ENCODE measurements at places on chromosomes 12 and 14.

DNA sequence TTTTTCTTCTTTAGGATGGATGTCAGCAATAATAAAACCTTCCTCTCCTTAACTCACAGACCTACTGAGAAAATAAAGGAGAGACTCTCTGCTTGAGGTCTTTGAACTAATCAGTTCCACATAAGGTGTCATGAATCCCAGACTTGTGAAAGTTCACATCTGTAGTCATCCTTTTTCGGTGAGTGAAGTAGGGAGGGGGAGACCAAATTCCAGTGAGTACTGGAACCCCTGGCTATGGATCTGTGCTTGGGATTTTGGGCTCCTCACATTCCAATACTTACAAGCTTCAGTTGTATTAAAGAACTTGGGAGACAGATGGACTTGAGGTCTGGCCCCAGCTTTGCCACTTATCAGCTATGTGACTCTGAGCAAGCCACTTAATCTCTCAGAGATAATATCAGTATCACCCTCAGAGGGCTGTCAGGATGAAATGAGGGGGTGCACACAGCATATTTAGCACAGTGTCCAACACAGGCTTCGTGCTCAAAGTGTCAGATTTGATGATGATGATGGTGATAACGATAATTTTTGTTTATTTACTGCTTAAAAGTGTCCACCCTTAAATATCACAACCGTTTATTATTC, 34.8 kb upstream of the APPL2 start:
- no peak for DNase-seq

- no peak for DNase-seq
Observed at GRCh38 chr14:72774894-72775620, 118.8 kb downstream of the DPF3 start.

DNA sequence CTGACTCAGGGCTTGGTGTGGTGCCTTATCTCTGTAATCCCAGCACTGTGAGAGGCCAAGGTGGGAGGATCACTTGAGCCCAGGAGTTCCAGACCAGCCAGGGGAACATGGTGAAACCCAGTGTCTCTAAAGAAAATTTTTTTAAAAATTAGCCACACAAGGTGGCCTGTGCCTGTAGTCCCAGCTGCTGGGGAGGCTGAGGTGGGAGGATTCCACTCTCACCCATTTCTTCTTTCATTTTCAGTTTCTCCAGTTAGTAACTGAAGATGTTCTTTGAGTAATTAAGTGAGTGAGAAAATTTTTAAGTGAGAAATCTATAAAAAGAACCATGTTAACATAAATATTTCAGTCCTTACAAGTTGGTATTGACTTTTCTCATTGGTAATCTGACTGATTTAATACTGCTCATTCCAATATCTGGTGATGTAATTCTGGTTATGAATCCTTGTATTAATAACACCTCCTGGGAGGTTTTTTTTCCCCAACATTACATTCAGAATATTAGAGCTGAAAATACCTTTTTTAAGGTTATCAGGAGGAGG, 6.1 kb downstream of the METTL3 start:
- DNase-seq, result no peak

DNA sequence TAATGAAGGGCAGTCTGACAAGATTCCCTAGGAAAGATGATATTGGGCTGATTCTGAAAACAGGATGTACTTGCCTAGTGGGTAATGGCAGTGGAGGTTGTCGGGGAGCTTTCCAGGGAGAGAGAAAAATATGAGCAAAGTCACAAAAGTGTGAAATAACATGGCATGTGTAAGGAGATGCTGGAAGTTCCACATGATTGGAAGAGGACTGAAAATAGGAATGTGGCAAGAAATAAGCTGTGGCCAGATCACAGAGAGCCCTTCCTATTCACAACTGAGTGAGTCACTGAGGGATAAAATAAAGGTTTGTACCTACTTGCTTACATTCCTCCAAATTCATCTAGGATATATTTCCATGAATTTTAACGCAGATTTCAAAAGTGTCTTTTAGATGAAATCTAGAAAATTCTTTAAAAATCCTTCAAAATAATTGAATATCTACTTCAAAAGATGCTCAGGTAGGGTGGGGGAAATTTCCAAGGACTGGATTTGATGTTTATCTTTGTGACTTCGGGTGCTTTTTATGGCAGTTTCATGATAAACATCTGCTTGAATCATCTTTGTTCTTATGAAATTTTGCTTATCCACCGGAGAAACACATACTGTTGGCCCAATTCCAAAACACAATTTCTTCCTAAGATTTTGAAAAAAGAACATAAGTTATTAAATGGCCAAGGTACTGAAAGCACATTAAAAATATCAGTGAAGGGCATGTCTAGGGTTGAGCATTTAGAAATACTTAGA, 36.3 kb upstream of the SLC2A13 start:
- no peak for DNase-seq

DNA sequence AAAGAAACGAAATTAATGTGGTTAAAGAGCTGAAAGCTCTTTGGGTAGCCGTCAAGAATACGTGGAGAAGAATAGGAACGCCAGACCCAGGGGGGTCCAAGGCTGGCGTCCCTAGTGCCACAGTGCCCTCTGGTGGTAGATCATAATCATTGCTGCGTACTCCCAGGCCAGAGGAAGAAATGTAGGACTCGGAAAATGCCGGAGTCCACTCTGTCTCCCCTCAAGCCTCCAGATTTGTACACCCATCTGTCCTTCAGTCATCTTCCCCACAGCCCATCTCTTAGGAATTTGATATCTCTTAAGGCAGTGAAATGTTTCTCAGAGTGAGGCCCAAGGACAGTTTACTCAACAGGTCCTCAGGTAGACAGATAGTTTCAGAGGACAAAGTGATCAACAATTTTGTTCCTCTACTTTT, 25.4 kb upstream of the PLEKHG6 start:
- DNase-seq, result no peak

DNA sequence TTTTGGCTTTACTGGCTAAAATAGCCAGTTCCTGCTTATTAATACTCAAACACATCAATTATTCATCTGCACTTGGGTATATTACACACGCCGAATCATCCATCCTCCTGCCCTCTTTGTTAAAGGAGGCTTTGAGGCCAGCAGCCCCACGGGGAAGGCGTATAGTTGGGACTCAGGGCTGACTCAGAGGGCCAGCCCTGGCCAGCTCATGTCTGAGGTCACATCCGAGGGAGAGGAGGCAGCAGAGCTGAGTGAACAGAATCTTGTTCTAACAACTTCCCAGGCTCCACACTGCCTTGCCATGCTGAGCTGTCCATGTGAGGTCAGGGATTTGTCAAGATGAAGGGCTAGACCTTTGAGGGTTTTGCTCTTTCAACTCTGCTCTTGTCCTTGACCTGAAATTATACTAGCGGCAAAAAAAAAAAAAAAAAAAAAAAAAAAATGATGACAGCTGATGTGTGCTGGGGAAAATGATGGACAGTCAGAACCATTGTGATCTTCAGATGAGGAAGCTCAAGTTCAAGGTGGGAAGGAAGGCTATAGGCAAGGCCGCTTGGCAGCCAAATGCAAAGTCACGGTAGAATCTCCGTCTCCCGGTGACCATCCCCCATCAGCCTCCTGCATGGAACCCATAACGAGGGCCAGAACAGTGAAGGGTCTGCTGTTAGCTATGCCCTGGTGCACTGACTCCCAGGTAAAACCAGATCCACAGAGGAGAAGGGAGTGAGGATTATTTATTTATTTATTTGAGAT, 12.5 kb upstream of the MARK3 start:
- DNase-seq, result no peak

GRCh38 chr14:42719391-42719790, 1112.7 kb downstream of the LRFN5 start:
- DNase-seq, result no peak

- DNase-seq, result no peak
Observed at GRCh38 chr12:105418229-105418628, 87.7 kb downstream of the C12orf75 start.

- DNase-seq, result no peak
Observed at GRCh38 chr14:68426661-68427549, 366.0 kb downstream of the ZFP36L1 start.

DNA sequence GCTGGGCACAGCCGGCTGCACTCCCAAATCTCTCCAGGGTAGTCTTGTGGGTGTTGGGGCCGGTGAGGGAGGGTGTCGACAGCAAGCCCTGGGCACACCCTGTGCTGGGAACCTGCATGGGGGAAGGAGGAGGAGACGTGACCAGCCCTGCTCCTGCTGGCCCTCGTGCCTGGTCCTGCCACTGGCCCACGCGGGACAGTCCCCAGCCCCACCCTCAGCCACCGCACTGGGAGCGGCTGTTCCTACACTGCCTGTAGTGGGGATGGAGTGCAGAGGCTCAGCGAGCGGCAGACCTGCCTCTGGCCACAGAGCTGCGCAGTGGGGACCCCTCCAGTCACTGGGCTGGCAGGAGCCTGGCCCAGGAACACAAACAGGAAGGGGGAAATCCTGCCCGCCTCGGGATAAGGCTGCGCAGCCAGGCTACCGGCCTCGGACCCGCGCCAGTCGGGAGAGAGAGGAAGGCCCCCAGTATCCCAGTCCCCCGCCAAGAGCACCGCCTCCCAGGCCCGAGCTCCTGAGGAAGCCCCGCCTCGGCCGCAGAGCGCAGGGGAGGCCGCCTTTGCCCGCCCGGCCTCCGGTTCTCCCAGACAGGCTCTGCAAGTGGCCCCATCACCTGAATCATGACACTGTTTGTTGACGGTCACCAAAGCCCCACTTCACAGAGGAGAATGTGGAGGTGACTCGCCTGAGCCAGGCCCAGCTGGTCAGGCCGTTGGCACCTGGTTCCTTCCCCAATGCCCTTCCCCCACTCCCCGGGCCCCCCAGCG, 10.6 kb downstream of the AHNAK2 start:
- DNase-seq, result no peak

DNA sequence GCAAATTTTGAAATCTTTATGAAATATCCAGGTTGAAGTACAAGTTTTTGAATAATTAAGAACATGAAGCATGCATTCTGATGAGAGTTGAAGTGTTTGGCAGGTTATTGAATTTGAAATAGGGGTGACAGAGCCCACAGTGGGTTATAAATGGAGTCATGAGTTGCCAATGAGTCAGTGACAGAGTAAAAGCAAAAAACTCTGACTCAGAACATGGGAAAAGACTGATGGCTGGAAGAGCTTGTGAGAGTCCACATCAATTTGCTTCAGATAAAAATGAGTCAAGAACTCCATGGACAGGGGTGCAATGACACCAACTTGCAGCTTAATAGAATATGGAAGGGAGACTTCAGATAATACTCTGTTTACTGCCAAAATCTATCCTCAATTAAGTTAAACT, 105.3 kb downstream of the SLC6A15 start:
- DNase-seq, result no peak

GRCh38 chr12:74468401-74468800, 69.2 kb upstream of the ATXN7L3B start:
- no peak for DNase-seq

- DNase-seq, result no peak
Observed at GRCh38 chr12:69765515-69765914, 26.9 kb downstream of the RAB3IP start.

- DNase-seq, result peak; percentile 71
Observed at GRCh38 chr12:6765634-6766581, at the start of gene PTMS. TSS of gene PTMS (plus strand) at chr12:6766363. CDS start at chr12:6766706, 343 bp downstream.

- DNase-seq, result no peak
Observed at GRCh38 chr12:126915309-126915708, 1351.7 kb upstream of the TMEM132C start.

DNA sequence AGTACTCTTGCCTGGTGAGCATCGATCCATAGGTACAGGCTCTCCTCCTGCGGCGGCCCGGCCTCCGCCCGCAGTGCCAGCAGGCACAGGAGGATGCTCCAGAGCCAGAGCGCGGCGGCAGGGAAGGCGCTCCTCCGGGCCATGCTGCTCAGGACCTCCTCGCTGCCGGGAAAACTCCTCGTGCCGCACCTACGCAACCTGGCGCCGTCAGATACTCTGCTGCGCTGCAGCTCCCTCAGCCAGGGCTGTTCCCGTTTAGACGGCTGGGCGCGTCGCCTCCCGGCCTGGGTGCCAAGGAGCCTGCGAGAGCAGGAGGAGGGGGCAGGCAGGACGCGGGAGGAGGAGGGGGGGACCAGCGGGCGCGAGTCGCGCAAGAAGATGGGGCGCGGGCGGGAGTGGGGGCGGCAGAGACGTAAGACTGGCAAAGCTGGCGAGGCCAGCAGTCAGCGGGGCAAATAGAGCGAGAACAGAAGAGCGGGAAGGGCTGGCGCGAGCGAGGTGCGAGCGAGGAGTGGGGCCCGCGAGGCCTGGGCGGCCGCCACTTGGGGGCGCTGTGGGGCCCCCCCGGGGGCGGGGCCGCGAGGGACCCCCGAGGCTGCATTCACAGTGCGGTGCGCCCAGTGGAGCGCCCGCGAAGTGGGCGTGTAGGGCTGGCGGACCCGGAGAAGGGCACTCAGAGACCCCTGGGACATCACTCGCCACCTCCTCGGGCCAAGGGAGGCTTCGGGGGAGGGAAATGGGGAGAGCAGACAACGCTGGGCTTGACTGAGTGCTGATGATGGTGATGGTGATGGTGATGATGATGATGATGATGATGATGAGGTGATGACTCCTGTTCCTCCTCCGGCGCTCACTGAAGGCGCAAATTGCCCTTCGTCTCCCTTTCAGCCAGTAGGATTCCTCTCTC, at the start of gene WIF1:
TSS of gene WIF1 (minus strand) at position 257 of the 907 bp plus-strand sequence. CDS start at position 143, 114 bp downstream.
- no peak for DNase-seq

DNA sequence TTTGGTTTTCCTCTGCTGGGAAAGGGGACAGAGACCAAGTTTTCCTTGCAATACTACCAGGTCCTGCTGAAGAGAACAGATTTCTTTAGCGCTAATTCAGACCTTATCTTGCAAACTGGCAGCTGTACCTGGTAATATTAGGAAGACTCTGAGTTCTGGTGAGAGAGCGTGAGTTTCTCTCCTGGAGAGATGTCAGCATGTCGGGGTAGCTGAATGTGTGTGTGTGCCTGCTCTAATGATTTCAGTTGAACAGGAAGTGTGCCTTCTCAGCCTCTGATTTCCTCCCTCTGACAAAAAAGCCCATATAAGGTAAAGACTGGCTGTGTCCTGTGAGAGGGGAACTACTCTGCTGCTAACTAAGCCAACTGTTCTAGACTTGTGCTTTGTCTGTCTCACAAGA, 10.3 kb upstream of the ERP27 start:
- DNase-seq, result no peak

GRCh38 chr12:108689314-108690190, 41.8 kb downstream of the CORO1C start:
- no peak for DNase-seq

DNA sequence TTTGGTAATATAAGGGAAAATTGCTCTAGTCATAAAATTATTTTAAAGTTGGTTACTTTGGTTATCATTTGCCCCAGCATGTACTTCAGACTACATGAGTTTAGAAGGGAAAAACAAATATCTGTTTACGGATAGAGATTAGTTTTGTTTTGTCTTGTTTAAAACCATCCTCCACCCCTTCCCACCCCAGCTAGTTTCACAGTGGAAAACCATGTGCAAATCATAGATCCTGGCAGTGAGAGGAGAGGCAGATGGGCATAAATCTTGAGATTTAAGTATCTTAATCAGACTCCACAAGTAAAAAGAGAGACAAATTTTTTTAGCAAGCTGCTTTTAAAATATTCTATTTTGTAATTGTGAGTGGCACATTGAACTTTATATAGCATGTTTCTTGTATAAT, 424.7 kb downstream of the TMEM117 start:
- DNase-seq, result no peak

- no peak for DNase-seq
Observed at GRCh38 chr12:76173756-76174155, 89.3 kb upstream of the NAP1L1 start.

GRCh38 chr12:98532687-98533304, 17.4 kb downstream of the TMPO start:
- DNase-seq, result no peak
